ENCODE measurements at places on chromosomes 6 and 20.
A peak's percentile ranks its signal among the peaks of the same experiment; 100 is the strongest.

- DNase-seq = no peak
Observed at GRCh38 chr6:13702809-13703302, 8.8 kb downstream of the RANBP9 start.

- peak; percentile 20 for DNase-seq
Observed at GRCh38 chr20:34363465-34364222, 571 bp downstream of the ITCH start.

GRCh38 chr20:56451056-56451765 is 17.2 kb upstream of the RTF2 start:
- DNase-seq = no peak

DNA sequence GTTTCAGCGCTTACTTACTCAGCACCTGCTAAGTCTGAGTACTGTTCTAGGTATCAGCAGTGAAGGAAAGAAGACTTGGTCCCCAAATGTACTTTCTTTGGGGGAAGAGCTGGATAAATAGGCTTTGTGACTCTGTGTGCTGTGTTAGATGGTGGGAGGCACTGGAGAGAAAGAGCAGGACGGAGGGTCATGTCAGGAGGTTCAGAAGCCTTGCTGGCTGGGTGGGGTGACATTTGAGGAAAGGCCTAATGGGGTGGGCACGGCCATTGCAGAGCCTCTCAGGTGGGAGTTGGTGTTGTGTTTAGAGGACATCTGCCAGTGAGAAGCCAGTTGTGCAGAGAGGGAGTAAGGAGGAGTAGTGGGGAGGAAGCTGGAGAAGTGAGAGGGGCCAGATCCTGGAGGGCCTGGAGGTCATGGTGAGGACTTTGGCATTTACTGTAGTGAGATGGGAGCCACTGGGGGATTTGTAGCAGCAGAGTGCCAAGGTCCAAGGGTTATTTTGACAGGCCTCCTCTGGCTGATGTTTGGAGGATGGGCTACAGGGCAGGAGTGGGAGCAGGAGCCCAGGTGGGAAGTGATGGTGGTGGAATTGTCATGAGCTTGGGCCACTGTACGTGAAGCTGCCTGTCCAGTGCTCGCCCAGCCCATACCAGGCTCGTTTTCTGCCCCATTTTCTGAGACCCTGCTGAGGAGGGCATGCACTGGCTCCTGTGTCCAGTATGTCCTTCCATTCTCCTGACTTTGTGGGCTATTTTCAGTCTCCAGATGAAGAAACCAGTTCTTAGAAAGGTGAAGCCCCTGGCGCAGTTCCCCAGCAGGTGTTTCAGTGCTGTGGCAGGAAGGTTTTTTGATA is 886 bp downstream of the SDCBP2 start:
- no peak for DNase-seq

GRCh38 chr20:56773749-56774148 is 144.6 kb downstream of the TFAP2C start:
- DNase-seq = no peak

DNA sequence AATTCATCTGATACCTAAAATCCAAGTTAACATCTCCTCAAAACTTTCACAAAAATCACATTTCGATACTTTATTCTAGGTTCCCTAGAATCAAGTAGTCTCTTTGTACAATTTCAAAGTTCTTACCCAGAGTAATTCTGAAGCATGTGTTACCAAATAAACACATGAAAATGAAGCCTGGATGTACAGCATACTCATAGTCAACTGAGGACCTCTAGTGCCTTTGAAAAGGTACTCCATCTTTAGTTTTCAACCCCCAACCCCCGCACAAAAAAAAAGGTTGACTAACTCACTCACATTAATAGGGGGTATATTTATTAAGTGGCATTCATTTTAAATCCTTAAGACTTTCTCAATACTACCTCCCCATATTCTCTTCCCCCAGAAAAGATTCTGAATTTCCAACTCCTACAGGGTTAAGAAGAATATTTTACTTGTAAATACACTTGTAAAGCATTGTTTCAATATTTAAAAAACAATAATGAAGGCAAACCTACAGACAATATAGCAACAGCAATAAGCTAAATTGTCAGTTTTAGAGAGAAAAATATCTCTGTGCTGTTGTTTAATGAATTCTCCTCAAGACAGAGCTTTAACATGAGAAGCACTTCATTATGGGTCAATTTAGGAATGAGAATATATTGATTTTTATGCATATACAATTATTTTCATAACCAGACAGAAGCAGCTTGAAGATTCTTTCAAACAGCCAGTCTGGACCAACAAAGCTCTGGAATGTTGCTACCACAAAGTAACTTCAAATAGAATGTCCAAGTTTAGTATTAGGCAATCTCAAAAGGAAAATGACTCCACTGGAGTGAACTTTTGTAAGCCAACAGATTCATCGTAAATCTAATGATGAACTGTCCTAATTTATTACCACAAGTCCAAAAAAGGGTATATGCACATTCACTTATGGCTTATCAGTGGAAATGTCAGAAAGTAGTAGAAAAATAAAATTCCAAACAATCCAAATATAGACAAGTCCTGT is 3.3 kb downstream of the PLN start:
- DNase-seq = no peak

DNA sequence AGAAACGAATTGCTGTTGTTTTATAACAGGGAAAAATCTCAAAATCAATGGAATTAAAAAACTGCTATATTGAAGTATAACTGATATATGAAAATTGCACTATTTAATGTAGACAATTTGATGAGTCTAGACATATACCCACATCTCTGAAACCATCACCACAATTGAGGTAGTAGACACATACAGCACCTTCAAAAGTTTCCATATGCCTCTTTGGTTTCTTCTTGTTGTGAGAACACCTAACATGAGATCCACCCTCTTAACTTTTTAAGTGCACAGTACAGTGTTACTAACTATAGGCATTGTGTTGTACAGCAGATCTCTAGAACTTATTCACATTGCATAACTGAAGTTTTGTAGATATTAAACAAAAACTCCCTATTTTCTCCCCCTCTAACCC is 14.0 kb upstream of the SLC17A5 start:
- DNase-seq = no peak

DNA sequence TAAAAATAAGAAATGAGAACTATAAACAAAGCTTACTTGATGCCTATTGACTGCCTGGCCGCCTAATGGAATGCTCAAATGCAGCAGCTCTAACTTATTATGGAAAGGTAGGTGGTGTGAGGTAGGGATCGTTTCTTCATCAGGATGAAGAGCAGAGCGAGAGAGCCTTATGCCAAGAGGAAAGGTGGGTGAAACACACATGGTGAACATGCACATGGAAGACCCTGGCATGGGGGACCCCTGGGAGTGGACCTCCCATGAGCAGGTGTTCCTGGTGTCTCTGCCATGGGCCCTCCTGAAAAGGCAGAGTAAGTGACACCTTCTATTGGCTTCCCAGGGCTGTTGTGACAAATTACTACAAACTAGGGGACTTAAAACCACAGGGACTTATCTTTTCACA is 130.1 kb downstream of the CDH4 start:
- no peak for DNase-seq

- no peak for DNase-seq
Observed at GRCh38 chr6:160494576-160494975, 146.4 kb downstream of the SLC22A3 start.

DNA sequence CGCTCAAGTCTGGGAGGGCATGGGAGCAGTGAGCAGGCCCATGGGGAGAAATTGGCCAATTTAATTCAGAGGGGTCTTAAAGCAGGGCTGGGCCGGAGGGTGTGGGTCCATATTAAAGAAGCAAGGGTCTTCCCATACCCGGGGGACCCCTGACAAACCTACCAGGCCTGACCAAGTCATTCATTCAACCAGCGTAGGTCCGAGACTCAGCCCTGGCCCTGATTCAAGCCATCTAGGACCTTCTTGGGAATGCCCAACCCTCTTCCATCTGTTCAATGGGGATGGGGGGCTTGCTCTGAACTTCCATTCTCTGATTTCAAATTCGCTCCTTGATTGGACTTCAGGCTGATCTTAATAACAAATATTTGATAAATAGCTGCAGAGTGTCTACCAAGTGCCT is 7.3 kb downstream of the ADIG start:
- no peak for DNase-seq

DNA sequence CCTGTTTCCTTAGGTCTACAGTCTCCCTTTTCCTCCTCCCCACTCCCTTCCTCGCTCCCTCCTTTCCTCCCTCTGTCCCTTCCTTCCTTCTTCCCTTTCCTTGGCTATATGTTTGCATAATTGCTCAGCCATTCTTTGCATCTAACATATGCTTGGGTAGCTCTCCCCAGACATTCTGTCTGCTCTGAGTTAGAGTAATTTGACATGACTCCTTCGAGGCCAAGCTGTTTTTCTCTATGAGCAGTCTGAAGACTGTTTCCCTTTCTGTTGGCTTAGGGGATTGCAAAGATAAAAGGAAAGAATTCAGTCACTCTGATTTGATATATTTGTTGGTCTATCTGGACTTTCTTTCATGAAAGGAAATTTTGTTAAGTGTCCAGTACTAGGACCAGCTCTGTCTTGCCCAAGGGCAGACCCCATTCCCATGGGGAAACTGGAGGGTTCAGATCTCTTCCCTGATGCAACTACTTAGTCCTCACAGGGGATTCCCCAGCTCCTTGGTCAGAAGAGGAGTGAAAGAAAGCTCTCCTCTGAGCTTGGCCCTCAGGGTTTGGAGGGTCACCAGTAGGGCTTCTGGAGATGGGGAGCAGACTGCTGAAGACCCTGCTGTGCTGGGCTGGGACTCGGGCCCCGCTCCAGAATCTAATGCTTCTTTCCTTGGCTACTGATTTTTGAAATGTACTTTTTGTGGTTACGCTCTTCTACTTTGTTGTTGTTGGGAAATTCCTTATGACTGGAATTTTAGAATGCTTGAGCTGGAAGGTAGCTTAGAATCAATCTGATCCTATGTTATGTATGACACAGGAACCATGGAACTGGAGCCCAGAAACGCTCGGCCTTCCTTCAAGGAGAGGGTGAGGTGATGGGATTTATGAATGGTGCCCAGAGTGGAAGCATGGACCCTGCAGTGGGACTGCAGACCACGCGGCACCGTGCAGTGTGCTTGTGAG is 63.7 kb upstream of the SLC22A23 start:
- no peak for DNase-seq

GRCh38 chr20:61455508-61456215 is 203.6 kb downstream of the CDH4 start:
- no peak for DNase-seq

DNA sequence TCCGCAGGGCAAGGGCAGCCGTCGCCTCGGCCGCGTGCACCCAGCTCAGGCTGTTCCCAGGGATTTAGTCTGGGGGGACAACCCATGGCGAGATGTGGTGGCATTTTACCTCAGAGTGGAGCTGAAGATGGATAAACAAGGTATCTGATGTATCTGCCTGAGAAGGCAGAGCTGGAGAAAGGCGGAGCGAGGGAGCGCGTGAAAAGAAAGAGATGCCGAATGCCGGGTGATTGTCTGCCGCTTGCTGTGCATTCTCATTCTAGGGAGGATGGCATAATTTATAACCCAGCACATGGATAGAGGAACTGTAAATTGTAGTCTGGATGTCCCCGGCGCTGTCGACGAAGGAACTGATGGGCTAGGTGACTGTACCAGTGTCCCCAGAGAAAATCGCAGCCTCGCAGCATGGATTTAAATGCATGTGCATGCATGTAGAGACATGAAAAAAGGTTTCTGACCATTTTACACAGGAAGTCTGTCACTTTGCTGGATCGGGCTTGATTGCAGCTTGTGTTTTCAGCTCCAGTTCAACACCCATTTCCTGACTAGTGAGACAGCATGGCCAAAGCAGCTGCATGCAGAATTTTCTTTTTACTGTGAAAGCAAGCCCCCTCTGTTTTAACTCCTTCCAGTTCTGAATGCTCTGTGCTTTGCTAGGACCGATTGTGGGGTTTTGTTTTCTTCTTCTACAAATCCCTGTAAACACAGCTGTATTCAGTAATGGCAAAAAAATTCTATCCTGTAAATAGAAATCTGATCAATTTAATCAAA is 149.7 kb downstream of the PRL start:
- no peak for DNase-seq

DNA sequence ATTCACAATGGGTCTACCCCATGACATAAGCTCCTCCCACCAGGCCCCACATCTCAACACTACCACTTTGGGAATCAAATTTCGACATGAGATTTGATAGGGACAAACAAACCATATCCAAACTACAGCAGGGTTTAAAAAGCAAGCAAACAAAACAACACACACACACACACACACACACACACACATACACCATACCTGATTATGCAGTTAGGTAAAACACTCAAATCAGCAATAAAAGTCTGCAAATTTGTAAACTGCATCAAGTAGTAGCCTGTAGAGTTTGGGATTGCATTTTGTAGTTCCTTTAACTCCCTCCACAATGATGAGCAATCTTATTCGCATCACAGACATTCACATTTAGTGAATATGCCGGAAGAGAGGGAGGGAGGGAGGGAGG is 32.6 kb upstream of the TNFAIP3 start:
- no peak for DNase-seq

GRCh38 chr6:52364480-52365166 is 2.7 kb downstream of the PAQR8 start:
- DNase-seq = no peak

DNA sequence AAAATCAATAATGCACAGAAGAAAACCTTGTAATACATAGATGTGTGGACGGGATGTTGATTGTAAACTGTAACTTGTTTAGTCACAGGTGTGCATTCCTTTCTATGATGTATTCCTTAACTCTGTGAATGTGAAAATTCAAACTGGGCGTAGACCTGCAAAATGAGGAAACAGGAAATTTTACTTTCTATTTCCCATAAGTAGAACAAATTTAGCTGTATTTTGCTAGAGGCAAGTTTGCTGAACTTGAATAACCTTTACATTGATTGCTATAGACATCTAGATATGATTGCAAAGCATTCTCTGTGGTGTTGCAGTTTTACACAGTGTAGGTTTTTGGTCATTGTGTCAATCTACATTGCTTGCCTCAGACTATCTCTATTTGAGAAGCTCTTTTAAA is 368.4 kb upstream of the MAN1A1 start:
- DNase-seq = no peak
